ENCODE measurements at places on chromosomes 6 and 20.

- DNase-seq = no peak
Measured at GRCh38 chr20:41573955-41574354, 44.2 kb downstream of the CHD6 start.

DNA sequence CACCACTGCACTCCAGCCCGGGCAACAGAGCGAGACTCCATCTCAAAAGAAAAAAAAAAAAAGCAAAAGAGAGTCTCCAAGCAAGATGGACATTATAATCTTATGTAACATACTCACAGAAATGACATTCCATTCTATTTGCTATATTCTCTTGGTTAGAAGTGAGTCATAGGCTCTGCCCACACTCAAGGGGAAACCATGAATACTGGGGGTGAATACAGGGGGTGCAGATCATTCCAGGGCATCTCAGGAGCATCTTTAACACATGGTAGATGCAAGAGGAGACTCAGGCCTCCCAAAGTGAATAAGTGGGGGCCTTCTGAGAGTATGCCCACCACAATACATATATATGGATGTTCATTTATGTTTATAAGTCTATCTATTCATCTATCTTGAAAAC lies 18.3 kb upstream of the RANBP9 start:
- no peak for DNase-seq

GRCh38 chr6:112879920-112880413 lies 532.8 kb downstream of the RFPL4B start:
- DNase-seq = peak; percentile 10

GRCh38 chr20:38883981-38884733 lies 42.1 kb upstream of the FAM83D start:
- DNase-seq = no peak

DNA sequence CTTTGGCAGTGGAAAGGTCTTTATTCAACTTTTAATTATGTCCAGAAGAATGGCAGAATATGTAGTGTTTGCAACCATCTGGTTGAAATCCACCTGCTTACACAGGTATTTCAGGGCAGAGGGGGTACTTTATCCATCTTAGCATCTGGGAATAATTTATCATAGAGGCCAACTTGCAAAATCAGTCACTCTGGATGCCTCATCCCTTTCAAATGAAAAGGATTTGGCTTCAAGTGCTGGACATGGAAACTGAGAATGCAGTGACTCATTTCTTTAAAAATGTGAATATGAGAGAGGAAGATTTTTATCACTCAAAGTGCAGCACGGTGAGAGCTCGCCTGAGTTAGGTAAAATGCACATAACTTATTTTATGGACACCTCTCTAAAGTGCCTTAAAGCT lies 758.3 kb downstream of the KIF16B start:
- no peak for DNase-seq

- DNase-seq = no peak
Measured at GRCh38 chr6:82240186-82240585, 7.4 kb downstream of the IBTK start.

GRCh38 chr6:22023937-22024336 lies 272.9 kb downstream of the PRL start:
- no peak for DNase-seq

Measured in T-helper 22 cell (primary cell).